Islet precursor cell (in vitro differentiated cells): ENCODE measurements at places on chromosomes 1 and 21.

DNA sequence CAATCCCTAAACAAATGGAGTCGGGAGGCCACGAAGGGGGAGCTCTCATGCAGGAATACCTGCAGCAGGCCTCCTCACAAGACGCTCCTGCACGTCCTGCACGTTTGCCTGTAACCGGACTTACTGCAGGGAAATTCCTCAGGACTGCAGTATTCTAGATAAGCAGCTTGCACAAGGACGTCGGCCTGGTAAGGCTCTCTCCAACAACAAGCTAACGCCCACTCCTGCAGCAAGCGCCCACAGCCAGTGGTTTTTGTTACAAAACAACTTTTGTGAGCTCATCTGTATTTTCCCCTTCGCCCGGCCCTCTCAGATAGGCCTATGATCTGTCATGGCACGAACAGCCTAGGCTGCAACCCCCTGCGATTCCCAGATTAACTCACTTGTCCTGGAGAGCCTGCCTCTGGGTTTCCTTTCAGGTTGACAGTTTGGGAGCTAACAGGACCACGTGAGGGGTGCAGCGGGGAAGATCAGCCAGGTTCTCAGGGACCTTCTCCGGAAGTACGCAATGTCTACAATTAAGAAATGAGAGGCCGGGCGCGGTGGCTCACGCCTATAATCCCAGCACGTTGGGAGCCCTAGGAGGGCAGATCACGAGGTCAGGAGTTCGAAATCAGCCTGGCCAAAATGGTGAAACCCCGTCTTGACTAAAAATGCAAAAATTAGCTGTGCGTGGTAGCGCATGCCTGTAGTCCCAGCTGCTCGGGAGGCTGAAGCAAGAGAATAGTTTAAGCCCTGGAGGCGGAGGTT, 921 bp upstream of the MIB2 start:
- no peak for DNase-seq

DNA sequence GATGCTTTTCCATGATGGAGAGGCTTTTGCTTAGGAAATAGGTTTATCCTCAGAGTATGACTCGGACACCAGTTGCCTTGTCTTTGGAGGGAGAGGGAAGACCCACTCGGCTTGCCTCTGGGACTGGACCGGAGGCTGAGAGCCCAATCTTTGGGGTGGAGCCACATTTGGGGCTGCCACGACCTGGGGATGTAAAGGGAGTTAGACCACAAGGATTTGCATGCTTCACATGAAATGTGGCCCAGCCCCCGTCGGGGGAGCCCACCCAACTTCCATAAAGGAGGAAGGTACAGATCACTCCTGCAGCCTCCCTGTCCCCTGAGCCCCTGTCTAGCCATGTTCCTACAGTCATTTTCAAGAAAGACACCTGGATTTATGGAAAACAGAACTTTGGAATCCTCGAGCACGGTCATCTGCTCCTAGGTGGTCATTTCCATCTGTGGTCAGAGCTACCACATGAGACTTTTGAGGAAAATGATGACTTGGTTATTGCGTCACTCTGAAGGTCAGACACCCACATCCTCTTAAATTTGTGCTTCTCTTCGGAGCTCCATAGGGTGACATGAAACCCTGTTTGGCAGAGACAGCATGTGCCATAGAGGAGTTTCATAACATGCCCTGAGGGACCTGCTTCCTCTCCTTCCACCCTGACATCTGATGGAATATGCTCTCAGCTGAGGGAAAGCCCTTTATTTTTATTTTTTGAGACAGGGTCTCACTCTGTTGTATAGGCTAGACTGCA, 99.4 kb upstream of the SLC45A1 start:
- DNase-seq, result peak; percentile 73

DNA sequence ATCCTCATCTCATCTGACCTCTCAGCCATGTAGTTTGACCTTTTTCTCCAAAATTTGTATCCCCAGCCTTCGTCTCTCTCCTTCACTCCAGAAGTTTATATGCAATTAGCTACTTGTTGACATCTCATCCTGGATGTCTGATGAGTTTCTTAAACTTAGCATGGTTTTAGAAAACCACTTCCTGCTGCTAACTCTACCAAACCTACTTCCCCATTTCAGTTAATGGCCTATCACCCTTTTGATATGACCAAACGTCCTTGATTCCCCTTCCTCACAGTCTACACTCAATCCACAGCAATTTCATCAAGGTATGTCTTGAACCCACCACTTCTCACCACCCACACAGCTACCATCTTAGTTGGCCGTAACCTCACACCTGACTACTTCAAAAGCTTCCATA, 121.9 kb downstream of the LRRC40 start:
- no peak for DNase-seq

- peak; percentile 77 for DNase-seq
Observed at GRCh38 chr21:31354604-31355443, 10.8 kb upstream of the TIAM1 start.

DNA sequence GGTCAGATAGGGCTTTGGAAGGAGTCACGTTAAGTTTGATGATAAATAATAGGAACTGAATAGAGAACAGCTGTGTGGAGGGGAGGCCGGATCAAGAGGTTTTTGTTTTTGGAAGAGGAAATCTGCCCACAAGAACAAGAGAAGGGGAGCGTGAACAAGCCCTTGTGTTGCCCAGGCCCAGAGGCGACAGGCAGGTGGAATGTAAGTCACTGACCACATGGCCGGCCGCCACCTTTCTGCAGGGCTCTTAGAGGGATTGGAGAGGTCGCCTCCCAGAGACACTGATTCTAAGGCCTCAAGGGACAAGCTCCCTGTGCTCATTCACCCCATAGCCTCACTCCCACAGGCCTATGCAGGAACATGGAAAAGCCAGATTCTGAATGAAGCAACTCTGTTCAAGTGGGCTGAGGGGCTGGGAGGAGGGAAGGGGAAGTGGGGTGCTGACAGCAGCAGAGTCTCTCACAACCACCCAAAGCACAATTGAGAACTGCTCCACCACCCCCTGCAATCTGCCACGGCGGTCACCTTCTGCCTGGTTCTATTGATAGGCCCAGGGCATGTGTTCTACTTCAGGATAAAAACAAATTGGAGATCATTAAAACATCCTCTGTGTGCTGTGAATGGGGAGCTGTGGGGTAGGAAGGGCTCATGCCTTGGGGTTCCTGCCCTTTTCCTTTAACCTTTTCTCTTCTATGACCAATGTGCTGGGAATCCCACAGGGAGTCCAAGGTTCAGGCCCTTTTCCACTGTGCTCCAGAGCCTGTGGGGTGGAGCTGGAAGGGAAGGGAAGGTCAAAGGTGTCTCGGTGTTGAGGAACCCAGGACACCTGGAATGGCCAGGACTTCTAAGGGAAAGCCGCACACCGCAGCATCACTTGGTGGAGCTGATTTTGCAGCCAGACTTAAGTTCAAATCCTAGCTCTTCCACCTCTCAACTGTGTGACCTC, 63.3 kb upstream of the PARP1 start:
- no peak for DNase-seq

DNA sequence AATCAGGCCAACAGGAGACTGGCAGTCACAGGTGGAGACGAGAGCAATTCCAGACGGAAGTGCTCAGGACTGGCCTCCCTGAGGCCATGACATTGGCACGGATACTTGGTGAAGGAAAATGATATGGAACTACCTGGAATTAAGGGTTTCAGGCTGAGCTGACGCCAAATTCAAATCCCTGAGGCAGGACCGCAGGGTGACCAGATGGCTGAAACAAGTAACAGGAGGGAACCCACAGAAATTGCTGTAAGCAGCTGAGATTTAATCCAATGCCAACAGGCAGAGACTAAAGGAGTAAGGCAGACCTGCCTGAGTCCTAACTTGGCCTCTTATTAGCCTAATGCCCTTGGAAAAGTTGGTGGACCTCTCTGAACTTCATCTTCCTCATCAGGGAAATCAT, 76.2 kb downstream of the ERG start:
- DNase-seq, result no peak

DNA sequence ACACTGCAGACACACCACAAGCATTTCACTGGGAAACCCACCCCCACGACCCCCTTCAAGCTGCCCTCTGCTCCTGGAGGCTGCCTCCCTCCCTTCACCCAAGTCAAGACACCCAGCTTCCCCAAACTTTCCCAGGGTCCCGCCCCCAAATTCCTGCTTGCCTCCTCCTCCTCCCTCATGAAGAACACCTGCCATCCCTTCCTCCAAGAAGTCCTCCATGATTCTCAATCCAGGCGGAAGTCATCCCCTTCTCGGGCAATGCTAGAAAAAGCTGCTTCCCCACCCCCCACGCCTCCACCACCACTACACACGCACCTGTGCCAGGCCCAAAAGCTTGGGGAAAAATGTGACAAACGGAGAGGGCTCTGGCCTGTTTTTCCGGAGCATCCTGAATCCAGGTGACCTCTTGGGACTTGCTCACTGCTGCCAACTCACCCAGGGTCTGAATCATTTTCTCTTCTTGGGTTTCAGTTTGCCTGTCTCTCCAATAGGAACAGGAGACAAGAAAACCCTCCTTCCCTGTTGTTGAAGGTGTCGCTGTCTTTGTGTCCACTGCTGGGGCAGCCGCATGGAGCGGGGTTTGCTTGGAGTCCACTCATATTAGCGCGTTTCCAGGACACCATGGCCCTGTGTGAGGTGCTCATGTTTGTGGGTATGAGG, 101.0 kb upstream of the CASZ1 start:
- peak; percentile 57 for DNase-seq

GRCh38 chr1:69400128-69400527, 167.6 kb upstream of the LRRC7 start:
- no peak for DNase-seq

DNA sequence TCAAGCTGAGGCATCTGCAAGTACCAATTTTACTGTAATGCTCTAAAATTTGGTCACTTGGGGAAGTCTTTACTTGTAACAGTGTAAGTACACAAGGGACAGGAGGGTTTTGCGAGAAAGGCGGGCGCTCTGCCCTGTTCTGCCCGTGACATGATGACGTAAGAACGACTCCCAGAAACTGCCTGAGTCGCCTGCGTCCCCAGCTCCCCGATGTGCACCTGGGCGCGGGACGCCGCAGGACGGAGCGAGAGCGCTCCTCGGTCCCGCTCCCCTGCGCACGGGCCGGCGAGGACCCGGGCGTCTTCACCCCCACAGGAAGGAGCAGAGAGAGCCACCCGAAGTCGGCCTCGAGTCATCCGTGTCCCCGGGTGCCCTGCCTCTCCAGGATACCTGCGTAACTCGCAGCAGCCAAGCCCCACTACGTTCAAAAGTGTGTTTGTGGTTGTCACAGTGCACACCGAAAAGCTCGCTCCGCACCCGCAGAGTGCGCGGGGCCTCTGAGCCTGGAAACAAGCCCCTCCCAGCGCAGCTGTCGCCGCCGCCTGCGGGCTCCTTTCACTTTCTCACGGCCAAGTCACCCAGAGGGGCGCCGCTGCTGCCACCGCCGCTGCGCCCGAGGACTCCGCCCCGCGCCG, 3.3 kb upstream of the ZBTB18 start:
- no peak for DNase-seq

- DNase-seq, result no peak
Observed at GRCh38 chr1:107362468-107363140, 221.8 kb downstream of the NTNG1 start.

DNA sequence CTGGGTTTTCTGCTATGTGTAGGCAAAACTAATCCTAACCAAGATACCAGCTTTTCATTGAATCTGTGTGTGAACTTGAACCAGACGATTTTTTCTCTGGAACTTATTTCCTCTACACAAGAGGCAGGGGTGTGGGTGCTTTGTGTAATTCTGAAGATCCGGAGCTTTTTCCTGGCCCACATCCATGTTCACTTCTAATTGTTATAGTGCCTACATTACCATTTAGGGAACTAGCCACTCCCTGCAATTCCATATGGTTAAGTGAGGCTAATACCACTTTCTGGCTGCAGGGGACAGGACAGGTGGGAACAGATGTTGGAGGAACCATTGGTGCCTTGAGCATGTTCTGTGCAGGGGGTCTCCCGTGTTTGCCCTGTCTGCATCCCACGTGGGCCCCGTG, 83.4 kb upstream of the FMN2 start:
- no peak for DNase-seq

- DNase-seq, result no peak
Observed at GRCh38 chr1:162550925-162551324, 10.6 kb upstream of the UAP1 start.

- no peak for DNase-seq
Observed at GRCh38 chr1:195745189-195746010, 862.8 kb downstream of the KCNT2 start.

DNA sequence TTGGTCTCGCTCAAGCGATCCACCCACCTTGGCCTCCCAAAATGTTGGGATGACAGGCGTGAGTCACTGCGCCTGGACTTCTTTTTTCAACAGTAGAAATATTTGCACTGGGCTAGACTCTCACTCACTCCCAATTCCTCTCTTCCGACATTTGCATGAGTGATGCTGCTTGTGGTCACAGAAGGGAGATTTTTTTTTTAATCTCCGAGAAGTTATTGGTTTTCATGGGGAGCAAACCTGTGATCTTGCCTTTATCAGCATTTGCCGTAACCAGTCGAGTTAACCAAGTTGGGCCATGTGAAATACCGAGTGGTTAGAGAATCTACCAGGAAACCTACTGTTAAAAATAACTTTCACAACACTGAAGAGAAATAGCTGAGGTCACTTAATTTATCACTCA, 21.1 kb downstream of the ERG start:
- no peak for DNase-seq

GRCh38 chr1:39425151-39425550, 66.3 kb upstream of the BMP8A start:
- DNase-seq, result no peak

GRCh38 chr1:198798923-198799386, 160.1 kb downstream of the PTPRC start:
- no peak for DNase-seq

- DNase-seq, result no peak
Observed at GRCh38 chr21:41559658-41560631, 52.0 kb upstream of the TMPRSS2 start.

DNA sequence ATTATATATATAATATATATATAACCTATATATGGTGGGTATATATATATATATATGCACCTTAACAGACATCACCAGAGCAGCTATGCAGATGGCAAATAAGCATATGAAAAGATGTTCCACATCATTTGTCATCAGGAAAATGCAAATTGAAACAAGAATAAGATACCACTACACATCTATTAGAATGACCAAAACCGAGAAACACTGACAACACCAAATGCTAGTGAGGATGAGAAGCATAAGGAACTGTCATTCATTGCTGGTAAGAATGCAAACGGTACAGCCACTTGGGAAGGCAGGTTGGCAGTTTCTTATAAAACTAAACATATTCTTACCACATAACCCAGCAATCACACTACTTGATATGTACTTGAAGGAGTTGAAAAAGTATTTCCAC, 219.8 kb upstream of the PRMT6 start:
- no peak for DNase-seq

GRCh38 chr1:84319662-84320061, 18.2 kb downstream of the SAMD13 start:
- DNase-seq, result peak; percentile 82

GRCh38 chr1:236747311-236747985, 47.6 kb upstream of the MTR start:
- DNase-seq, result no peak

GRCh38 chr1:205001162-205001561, 41.9 kb upstream of the CNTN2 start:
- no peak for DNase-seq

GRCh38 chr1:190736971-190737590, 259.4 kb upstream of the BRINP3 start:
- no peak for DNase-seq
